ENCODE measurements at places on chromosomes 5 and 9.

GRCh38 chr9:129708793-129709192, 43.3 kb downstream of the PRRX2 start:
- no peak for DNase-seq

DNA sequence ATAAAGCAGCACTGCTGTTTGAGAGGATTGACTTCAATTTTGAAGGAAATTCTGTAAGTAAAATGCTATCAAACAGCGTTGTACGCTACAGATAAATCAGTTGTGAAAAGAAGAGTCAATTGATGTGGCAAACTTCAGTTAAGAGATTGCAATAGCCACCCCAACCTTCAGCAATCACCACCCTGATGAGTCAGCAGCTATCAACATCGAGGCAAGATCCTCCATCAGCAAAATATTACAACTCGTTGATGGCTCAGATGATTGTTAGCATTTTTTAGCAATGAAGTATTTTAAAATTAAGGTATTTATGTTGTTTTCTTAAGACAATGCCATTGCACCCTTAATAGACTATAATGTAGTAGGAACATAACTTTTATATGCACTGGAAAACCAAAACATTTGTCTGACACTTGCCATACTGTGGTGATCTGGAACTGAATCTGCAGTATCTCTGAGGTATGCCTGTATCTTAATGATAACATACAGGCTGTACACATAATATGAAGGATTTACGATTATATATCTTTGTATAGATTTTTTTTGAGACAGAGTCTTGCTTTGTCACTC, 47.5 kb downstream of the VPS13A start:
- no peak for DNase-seq

DNA sequence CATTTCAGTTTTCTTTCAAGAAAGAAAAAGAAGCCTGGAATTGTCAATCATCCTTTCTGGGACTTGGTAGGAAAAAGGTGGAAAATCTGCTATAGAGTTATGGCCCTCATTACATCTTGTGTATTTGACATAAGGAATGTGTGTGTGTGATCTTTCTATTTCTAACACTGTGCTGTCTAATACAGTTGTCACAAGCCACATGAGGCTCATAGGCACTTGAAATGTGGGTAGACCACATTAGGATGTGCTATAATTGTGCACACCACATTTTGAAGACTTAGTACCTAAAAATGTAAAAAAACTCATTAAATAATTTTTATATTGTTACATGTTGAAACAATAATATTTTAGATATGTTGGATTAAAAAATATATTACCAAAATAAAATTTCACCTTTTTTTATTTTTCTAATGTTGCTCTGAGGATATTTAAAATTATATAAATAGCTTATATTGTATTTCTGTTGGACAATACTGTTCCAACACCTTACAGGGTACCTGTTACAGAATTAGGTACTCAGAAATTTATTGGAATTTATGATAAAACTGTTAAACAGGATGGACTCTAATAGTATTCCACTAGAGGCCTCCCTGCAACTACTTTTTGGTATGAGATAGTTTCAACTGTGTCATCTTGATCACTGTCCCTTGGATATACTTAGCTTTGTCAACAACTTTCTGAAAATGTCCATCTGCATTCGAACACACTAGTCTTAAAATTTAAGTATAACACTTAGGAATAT, 18.4 kb downstream of the MSANTD3 start:
- DNase-seq = no peak

DNA sequence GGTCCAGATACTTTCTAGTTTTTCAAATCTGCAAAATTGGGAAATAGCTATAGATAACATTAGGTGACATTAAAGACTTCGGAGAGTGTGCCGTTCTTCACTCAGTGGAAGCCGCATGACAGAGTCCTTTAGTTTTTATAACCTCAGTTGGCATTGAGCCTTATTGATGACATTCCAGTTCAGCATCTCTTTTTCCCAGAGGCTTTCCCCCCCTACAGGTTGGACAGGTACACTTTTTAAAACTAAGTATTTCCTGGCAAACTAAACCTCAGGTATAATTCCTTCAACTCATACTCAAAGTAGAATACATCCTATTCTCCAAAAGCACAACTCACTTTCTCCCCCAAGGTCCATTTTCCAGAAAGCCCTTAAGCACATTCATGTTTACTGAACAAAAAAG, 58.7 kb downstream of the SLC46A2 start:
- DNase-seq = no peak

Data from neural progenitor cell (in vitro differentiated cells).